Spleen (tissue), 13 donors: ENCODE measurements at places on chromosomes 4 and X.
A peak's percentile ranks its signal among the peaks of the same experiment; 100 is the strongest.

DNA sequence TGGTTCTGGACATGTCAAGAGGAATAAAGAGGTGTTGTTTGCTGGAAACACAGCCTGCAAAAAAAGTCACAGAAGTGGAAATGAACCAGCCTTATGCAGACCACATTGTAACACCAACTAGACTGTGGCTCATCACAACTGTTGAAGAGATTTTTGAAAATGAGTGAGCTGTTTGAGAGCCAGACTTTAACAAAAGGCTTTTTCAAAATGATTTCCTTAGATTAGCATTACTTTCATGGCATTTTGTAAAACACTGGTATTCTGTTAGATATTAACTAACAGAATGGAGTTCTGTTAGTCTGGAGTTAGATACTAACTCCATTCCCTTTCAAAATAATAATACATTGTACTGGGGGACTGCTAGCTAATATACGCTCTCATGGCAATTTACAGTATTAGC, 60.6 kb upstream of the GABRA2 start:
- DNase-seq: no peak
- H3K27ac ChIP-seq: no peak overlapping the region
- H3K27me3 ChIP-seq: no peaks in the 10 kb centered on the region
- no peaks in the 10 kb centered on the region for H3K4me1 ChIP-seq
- no peaks in the 10 kb centered on the region for H3K36me3 ChIP-seq
- H3K4me3 ChIP-seq: no peak overlapping the region

GRCh38 chr4:70902577-70903290, 565 bp downstream of the MOB1B start:
- peak overlapping the region; percentile 84 for H3K27ac ChIP-seq
- no peak for DNase-seq
- peak overlapping the region; percentile 79 for H3K4me3 ChIP-seq
- H3K4me1 ChIP-seq: peaks cover 39% of the 10 kb centered on the region
- peaks cover 14% of the 10 kb centered on the region for H3K36me3 ChIP-seq

- no peak for DNase-seq
- no peaks in the 10 kb centered on the region for H3K27me3 ChIP-seq
- H3K36me3 ChIP-seq: no peaks in the 10 kb centered on the region
- no peak overlapping the region for H3K27ac ChIP-seq
- no peak overlapping the region for H3K4me3 ChIP-seq
- H3K4me1 ChIP-seq: no peaks in the 10 kb centered on the region
Observed at GRCh38 chr4:165059386-165059785, 5.7 kb downstream of the TRIM75 start.

- no peak for DNase-seq
- H3K27me3 ChIP-seq: no peaks in the 10 kb centered on the region
- H3K27ac ChIP-seq: no peak overlapping the region
- no peaks in the 10 kb centered on the region for H3K4me1 ChIP-seq
Observed at GRCh38 chrX:136030303-136031191, 45.3 kb downstream of the SLC9A6 start.

DNA sequence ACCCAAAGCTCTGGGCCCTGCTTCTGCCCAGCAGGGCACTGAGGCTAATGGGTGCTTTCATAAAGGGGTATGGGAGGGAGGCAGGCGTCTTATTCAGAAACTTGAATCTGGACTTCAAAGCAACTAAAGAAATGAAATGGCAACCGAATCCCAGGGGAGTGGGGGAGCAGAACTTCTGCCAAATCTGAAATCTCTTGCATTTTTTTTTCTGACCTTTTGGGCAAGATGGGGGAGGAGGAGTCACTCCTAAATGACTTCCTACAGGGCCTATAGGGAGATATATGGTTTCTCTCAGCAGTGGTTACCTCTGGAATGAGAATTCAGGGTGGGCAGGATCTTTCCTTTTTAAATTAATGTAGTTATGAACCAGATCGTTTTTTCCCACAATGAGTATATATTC, 30.6 kb upstream of the KIAA1210 start:
- H3K36me3 ChIP-seq: no peaks in the 10 kb centered on the region
- H3K27me3 ChIP-seq: no peaks in the 10 kb centered on the region
- no peak overlapping the region for H3K4me3 ChIP-seq
- H3K4me1 ChIP-seq: no peaks in the 10 kb centered on the region
- no peak overlapping the region for H3K27ac ChIP-seq

DNA sequence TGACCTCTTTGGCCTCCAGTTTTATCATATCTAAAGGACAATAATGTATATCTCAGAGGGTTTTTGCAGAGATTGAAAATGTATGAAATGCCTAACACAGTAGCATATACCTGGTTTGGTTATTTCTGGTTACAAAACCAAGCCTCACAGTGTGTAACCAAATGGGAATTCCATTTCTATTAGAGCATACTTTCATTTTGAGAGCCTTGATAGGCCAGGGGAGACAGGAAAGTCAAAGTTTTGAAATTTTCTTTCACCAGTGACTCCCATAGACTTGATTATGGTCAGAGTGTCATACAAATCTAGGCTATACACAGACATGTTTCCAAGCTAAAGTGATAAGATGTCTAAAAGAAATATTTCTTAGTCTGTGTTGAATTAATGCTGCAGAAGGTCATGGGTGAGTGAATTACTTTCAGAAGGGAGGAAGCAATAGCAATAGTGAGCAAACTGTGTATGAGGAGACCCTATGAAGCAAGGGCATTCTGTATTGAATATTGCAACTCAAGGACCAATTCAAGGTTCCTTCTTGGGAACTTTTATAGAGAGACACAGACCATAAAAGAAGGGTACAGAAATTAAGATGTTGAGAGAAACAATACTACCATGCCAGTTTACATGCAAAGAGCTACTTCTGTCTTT, 151.1 kb downstream of the PDE5A start:
- peaks cover 68% of the 10 kb centered on the region for H3K36me3 ChIP-seq
- no peaks in the 10 kb centered on the region for H3K4me1 ChIP-seq
- no peak overlapping the region for H3K27ac ChIP-seq
- no peaks in the 10 kb centered on the region for H3K27me3 ChIP-seq
- H3K4me3 ChIP-seq: no peak overlapping the region

GRCh38 chr4:146456681-146457080, 65.1 kb downstream of the SLC10A7 start:
- H3K4me3 ChIP-seq: no peak overlapping the region
- no peaks in the 10 kb centered on the region for H3K27me3 ChIP-seq
- H3K27ac ChIP-seq: no peak overlapping the region
- no peak for DNase-seq

GRCh38 chr4:24298911-24299310, 285.4 kb downstream of the DHX15 start:
- no peaks in the 10 kb centered on the region for H3K27me3 ChIP-seq
- no peak for DNase-seq
- no peaks in the 10 kb centered on the region for H3K4me1 ChIP-seq

GRCh38 chr4:115424852-115425251, 311.4 kb upstream of the NDST4 start:
- no peak for DNase-seq
- no peak overlapping the region for H3K27ac ChIP-seq
- H3K36me3 ChIP-seq: no peaks in the 10 kb centered on the region
- H3K4me3 ChIP-seq: no peak overlapping the region
- H3K4me1 ChIP-seq: no peaks in the 10 kb centered on the region

DNA sequence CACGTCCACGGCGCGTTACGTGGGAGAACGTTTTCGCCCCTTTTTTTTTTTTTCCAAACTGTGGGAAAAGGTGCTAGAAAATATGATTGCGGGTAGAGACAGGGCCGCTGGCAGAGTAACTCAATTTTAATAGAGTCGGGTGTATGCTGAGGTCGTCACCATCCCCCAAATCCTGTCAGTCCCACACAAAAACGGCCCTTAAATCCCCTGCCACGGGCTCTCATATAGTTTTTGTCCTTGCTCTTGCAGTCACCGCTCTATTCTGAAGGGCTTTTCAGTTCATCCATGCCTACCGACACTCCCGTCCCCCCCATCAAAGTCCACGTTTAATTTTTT, 796 bp upstream of the MED14 start:
- H3K36me3 ChIP-seq: no peaks in the 10 kb centered on the region
- peaks cover 12% of the 10 kb centered on the region for H3K4me1 ChIP-seq
- peak overlapping the region; percentile 97 for H3K27ac ChIP-seq
- H3K27me3 ChIP-seq: no peaks in the 10 kb centered on the region
- H3K4me3 ChIP-seq: peak overlapping the region; percentile 60
- no peak for DNase-seq

- no peak for DNase-seq
- H3K27me3 ChIP-seq: no peaks in the 10 kb centered on the region
- H3K4me1 ChIP-seq: no peaks in the 10 kb centered on the region
- H3K27ac ChIP-seq: no peak overlapping the region
- no peak overlapping the region for H3K4me3 ChIP-seq
- no peaks in the 10 kb centered on the region for H3K36me3 ChIP-seq
Observed at GRCh38 chrX:103794119-103794518, 17.5 kb downstream of the PLP1 start.

DNA sequence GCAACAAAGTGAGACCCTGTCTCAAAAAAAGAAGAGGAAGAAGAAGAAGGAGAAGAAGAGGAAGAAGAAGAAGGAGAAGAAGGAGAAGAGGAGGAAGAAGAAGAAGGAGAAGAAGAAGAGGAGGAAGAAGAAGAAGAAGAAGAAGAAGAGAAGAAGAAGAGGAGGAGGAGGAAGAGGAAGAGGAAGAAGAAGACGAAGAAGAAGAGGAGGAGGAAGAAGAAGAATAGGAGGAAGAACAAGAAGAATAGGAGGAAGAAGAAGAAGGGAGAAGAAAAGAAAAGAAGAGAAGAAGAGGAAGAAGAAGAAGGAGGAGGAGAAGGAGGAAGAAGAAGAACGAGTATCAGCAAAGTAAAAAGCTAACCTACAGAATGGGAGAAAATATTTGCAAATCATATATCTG, 33.3 kb upstream of the LONRF3 start:
- no peak overlapping the region for H3K4me3 ChIP-seq
- H3K4me1 ChIP-seq: no peaks in the 10 kb centered on the region
- DNase-seq: no peak
- H3K27ac ChIP-seq: no peak overlapping the region
- H3K36me3 ChIP-seq: no peaks in the 10 kb centered on the region

DNA sequence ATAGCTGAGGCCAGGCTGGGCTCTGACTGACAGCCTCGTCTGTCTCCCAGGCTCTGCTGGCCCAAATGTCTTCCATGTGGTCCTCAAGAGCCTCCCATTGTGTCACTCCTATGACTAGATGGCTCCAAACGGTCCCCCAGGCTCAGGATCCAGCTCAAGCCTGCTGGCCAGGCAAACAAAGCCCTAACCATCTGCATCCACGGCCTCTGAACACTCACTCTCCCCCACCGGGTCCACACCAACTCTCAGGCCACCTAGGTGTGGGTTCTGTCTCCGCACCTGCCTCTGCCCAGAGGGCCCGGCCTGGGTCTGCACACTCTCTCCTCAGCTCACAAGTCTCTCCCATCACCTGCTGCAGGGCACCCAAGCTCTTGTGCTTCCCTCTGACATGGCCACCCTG, 52.9 kb downstream of the JAKMIP1 start:
- H3K36me3 ChIP-seq: no peaks in the 10 kb centered on the region
- DNase-seq: peak; percentile 40
- no peaks in the 10 kb centered on the region for H3K4me1 ChIP-seq
- no peak overlapping the region for H3K4me3 ChIP-seq

GRCh38 chr4:41686893-41687292, 61.6 kb downstream of the PHOX2B start:
- H3K27me3 ChIP-seq: no peaks in the 10 kb centered on the region
- no peak for DNase-seq
- no peak overlapping the region for H3K4me3 ChIP-seq
- H3K4me1 ChIP-seq: no peaks in the 10 kb centered on the region
- no peaks in the 10 kb centered on the region for H3K36me3 ChIP-seq
- H3K27ac ChIP-seq: no peak overlapping the region

DNA sequence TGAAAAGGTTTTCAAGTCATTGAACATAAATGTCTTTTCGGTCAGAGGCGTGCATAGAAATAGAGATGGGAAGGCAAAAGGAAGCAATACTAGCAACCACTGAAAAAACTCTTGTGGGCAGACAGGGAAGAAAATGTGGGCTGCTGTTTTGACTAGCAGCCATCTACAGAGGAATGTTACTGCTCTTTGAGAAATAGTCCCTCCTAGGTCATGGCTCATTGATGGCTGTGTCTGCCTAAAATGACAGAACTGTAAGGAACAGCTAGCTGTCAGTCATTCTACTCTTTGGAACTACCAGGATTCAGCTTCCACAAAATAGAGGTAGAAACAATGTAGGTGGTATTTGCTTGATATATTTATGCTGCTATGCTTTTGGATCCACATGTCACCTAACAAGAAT, 26.9 kb upstream of the TMPRSS11B start:
- peaks cover 8% of the 10 kb centered on the region for H3K27me3 ChIP-seq
- H3K4me1 ChIP-seq: no peaks in the 10 kb centered on the region
- H3K4me3 ChIP-seq: peak overlapping the region; percentile 20
- no peak for DNase-seq
- H3K27ac ChIP-seq: no peak overlapping the region

- no peaks in the 10 kb centered on the region for H3K27me3 ChIP-seq
- DNase-seq: no peak
- H3K27ac ChIP-seq: no peak overlapping the region
Observed at GRCh38 chr4:88673886-88674285, 23.7 kb downstream of the NAP1L5 start.

GRCh38 chr4:11073621-11074051, 355.1 kb downstream of the HS3ST1 start:
- H3K27me3 ChIP-seq: no peaks in the 10 kb centered on the region
- no peak for DNase-seq
- no peak overlapping the region for H3K27ac ChIP-seq
- H3K4me1 ChIP-seq: no peaks in the 10 kb centered on the region

DNA sequence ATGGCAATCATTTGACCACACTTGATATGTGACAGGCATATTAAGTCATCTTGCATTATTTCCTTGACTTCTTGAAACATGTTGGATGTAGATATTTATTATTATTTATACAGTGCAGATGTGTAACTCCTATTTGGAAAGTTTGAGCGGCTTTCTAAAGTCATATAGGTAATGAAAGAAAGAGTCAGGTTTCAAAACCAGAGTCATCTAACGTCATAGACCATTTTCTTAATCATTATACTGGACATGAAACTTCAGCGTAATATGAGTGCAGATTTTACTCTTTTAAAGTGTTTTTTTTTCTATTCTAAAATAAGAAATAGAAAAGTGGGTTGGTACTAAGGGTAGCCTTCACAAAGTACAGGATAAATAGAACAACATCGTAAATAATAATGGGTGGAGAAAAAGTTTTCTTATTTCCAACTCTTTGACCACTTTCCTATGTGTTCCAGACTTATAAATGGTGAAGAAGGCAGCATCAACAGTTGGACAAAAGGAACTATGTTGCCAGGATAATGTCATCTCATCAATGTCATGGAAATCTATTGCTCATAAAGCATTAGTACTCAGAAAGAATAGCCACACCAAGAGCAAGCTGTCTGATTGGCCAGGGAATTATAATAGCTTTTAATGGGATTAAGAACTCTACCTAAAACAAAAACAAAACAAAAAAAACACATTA, 108.0 kb upstream of the PCDH18 start:
- H3K36me3 ChIP-seq: no peaks in the 10 kb centered on the region
- no peak overlapping the region for H3K27ac ChIP-seq
- no peak for DNase-seq
- H3K27me3 ChIP-seq: no peaks in the 10 kb centered on the region
- H3K4me3 ChIP-seq: no peak overlapping the region

GRCh38 chr4:3387943-3388361, 53.8 kb upstream of the HGFAC start:
- H3K27me3 ChIP-seq: no peaks in the 10 kb centered on the region
- H3K36me3 ChIP-seq: no peaks in the 10 kb centered on the region
- DNase-seq: peak; percentile 91
- peak overlapping the region; percentile 78 for H3K27ac ChIP-seq
- H3K4me3 ChIP-seq: no peak overlapping the region

GRCh38 chr4:81465406-81466340, 6.0 kb downstream of the RASGEF1B start:
- DNase-seq: no peak
- no peaks in the 10 kb centered on the region for H3K27me3 ChIP-seq
- H3K36me3 ChIP-seq: no peaks in the 10 kb centered on the region
- H3K4me1 ChIP-seq: peaks cover 95% of the 10 kb centered on the region
- H3K4me3 ChIP-seq: no peak overlapping the region
- no peak overlapping the region for H3K27ac ChIP-seq
